Right kidney (tissue), 9 donors: ENCODE measurements at places on chromosomes 11 and 22.
A peak's percentile ranks its signal among the peaks of the same experiment; 100 is the strongest.

- no peak for DNase-seq
These were observed 8.5 kb downstream of the SPON1 start for GRCh38 chr11:13970986-13971385.

DNA sequence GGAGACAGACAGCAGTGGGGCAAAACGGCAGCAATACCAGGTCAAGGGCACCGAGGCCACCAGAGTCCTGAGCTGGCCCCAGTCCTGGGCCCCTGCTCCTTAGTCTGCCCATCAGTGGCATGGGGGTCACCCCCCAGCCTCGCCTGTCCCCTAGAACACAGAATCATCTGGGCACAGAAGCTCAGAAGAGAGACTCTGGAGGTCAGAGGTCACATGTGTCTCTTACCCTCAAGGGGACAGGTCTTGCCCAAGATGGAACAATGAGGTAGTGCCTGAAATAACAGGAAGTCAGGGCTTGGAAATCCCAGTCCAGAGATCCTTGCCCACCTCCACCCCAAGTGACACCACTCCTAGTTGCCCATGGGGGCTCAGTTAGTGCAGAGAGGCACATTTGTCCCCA, 20.6 kb downstream of the PDE2A start:
- DNase-seq: no peak

- DNase-seq: no peak
These were observed 71.5 kb upstream of the VSTM5 start for GRCh38 chr11:93921695-93922468.

DNA sequence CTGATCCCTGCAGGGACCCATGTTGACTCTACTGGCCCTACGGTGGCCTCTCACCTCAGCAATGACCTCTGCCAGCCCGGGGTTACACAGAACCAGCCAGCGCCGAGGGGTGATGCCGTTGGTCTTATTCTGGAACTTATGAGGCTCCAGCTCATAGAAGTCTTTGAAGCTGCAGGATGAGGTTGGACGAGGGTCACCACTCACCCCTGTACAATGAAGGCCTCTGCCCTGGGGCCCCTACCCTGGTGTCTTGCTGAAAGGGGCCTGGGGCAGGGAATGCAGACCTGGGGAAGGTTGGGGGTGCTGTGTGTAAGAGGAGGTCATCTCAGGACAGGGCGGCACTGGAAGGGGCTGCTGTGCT, 6.8 kb downstream of the PYGM start:
- DNase-seq: no peak

- DNase-seq: no peak
These were observed 12.5 kb downstream of the IL17REL start for GRCh38 chr22:49999946-50000586.

DNA sequence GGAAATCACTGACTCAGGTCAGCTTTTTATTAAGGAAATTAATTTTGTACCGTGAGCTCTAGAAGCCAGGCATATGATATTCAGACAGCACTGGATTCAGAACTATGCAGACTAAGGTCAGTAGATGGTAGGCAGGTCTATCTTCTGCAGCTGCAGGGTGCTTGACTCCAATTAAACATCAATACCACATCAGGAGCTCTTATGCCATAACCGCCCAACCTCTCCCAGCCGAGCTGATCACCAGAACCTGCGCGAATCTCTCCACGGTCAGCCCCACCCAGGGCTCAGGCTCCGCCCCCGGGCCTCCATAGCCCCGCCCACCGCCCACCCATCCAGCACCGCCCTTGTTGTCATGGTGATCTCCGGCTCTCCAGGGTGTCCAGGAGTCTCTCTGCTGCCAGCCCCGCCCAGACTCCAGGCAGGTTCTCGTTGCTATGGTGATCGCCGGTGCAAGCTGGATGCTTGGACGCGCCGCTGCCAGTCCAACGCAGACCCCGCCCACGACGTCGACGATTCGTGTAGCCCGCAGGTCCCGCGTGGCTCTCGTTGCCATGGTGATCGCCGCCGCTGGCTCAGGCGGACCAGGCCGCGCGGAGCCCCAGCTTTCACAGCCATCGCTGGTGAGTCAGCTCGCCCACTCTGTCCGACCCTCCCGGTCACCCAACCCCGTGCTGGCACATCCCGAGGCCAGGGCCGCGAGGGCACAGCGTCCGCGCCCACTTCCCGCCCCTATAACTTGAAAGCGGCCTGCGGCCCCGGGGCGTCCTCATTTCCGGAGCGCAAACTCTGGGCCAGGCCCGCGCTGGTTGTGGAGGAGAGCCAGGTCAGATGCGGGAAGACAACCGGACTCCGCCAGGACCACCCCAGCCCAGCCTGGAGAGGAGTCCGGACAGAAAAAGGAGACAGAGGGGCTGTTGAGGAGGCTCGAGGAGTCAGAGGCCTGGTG, at the start of gene RAB36:
TSS of gene RAB36 (plus strand) at position 546 of the 946 bp plus-strand sequence. CDS start 1,140 bp downstream, outside the sequence.
- DNase-seq: peak; percentile 88

GRCh38 chr11:13288375-13289029, 10.9 kb downstream of the BMAL1 start:
- no peak for DNase-seq

DNA sequence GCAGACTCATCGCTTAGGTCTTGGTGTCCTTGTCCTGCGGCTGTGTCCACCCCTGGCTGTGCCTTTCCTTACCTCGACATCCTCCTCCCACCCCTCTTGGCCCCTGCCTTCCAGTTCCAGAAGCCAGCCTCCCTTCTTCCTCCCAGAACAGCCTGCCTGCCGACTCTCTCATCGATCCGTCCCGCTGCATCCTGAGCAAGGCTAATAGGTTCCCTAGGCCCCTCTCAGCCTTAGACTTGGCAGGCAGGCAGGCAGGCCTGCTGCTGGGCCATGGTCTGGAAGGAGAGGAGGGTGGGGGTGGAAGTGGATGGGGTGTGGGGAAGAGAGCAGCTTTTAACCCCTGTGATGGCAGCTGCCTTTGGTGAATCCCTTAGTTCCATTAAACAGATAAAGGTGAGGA, 196.7 kb upstream of the TBCEL start:
- no peak for DNase-seq

DNA sequence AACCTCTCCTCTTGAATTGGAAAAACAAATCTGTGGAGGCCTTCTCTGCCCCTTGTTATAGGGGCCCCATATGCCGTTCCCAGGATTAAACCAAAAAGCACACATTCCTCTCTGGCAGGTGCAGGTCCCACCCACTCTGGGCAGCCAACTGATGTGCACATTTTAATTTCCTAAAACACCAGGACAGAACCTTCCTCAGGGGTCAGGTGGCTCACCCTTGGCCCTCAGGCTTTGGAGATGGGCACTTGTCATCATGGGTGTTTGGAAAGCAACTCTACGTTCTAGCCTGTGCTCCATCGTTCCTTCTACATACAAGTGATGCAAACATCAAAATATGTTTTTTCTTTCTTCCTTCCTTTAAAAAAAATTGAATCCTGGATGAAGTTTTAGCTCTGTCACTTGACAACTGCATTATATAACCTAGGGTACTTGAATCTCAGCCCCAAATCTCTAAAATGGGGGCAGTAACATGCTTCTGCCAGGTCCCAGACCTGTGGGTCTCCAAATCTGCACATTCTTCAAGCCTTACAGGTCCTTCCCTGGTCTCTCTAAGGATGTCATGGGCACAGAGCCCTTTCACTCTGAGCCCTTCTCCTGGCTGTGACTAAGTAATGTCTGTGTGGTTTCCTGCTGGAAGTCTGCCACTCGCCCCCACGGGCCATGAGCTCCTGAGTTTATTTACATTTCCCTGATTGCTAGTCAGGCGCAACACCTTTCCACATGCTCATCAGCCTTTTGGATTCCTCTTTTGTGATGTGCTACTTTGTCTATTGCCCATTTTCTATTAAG, 43.8 kb downstream of the KCNQ1OT1 start:
- no peak for DNase-seq

DNA sequence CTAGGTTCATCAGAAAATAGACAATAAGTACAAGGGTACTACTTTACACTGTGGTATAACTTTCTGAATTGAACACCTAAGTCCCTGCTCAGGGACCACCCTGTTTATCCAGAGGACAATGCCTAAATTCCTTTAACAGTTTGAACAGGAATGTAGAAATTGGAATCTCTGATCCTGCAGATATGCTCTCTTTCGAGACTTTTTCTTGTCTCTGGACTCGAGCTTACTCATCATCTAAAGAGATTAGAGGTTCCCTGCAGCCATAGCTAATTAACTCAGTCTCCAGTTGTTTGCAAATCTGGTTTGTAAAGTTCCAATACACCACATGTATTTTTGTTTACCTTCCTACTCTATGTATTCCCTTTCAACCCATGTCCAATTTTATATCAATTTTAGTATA, 1.0 kb downstream of the HOATZ start:
- no peak for DNase-seq

DNA sequence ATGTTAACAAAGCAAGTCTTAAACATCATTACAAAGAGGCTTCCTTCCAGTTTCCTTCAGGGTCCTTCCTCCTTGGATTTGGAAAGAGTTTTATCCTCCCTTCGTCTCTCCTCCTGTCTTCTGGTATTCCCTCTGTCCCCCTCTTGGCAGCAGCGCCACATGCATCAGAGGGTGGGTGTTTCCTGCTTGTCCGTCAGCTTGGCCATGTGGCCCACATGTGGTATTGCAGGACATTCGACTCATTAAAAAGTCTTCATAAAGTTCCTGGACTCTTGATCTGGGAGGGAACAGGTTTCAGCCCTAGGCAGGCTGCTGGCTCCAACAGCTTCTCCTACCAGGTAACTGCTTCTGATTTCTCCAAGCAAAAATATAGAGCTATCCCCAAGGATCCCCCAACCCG, 189.8 kb downstream of the CSNK2A3 start:
- DNase-seq: no peak

DNA sequence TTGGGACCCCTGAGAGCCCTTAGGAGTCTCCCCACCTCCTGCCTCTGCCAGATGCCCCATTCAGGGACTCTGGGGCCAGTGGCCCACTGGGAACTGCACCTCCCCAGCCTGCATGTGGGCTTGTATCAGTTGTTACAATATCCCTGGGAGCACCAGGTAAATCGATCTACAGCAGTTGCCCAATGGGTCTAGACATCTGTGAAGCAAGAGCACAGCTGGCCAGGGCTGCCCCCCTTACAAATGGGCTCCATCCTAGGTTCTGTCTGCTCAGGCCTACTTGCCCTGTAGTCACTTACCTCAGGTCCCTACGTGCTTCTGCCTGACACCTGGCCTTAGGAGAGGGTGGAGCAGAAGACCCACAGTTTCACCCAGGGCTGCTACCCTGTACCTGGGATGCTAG, 62.7 kb downstream of the HIRA start:
- DNase-seq: no peak
